ENCODE measurements at places on chromosomes 6 and 20. TPM values are rescaled to one million over a fixed set of nuclear protein-coding genes. Genes with fewer than 3 reads are reported as not detected.

Gene ZFP57
- not detected for total RNA-seq

Gene TREM1
- 0.52 TPM for total RNA-seq

DNA sequence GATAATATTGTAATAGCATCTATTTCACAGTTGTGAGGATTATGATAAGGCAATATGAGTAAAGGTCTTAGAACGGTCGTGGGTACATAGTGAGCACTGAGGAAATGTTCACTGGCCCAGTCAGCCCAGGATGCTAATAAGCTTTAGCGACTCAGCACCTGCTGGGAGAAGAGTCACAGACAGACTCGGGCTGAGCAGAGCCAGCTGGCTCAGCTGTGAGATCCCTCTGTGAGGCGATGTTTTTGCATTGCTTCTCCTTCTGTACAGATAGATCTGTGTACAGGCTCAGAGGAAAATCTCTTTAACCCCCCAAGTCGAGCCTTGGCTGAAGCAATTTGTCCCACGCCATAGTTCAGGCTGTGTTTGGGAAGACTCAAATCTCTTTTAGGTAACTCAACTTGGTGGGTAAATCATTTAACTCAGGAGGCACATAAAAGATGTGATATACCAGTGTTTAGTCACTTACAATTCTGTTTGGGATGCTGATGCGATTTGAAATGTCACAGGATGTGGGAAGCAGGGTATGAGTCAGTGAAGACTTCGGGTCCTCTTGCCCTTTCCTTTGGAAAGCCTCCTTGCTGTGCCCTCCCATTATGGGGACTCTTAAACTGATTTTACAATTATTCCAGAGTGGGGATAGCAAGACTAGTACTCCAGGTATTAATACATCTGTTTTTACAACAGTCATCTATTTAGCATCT, 53.1 kb downstream of the PHACTR1 start:
- peak; percentile 71 for DNase-seq

DNA sequence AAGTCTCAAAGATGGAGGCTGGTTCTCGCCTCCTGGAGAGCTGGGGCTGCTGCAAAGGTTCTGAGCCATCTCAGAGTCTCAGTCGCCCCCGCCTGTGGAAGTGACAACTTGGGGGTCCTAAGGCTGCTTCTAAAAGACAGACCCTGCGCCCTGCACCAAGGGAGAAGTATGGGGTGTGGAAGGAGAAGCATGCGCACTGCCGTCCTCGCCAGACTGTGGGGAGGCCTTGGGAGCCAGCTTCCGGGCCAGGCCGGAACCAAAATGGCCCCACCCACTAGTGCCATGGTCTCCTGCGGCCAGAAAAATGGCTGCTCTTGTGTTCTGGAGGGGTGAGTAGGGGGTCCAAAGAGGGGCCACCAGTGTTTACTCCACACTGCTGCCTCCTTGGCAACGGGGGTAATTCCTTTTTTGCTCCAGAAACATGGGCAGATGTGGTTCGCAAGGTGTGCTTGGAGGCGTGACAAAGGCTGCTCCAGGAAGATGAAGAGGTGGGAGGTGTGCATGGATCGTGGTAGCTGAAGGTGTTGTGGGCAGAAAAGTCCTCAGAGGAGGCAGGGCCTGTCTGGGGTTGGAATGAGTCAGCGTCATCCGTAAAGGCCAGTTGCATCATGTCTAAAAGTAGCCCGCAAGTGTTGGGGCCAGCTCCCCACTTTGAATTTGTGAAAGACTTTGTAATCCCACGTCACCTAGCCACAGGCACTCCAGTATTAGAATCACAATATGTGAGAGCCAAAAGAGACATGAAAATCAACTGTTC, 329.8 kb upstream of the SOX4 start:
- no peak for DNase-seq

Gene PLA2G7
- total RNA-seq = not detected

DNA sequence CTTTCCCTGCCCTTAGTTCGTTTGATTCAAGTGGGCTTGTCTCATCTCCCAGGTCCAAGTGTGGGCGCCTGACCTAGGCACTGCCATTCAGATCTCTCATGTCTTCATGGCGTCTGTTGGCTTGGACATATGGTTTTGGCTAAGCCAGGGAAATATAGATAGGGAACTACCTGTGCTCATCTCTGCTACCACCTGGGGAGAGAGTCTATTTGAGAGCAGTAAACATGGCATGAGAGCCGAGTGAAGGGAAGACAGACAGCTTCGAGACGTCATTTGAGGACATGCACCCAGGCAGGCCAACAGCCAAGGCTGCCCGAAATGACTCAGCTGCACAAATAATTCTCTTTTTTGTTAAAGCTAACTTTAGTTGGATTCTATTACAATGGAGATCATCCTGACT, 370.7 kb upstream of the AGPAT4 start:
- DNase-seq = no peak

DNA sequence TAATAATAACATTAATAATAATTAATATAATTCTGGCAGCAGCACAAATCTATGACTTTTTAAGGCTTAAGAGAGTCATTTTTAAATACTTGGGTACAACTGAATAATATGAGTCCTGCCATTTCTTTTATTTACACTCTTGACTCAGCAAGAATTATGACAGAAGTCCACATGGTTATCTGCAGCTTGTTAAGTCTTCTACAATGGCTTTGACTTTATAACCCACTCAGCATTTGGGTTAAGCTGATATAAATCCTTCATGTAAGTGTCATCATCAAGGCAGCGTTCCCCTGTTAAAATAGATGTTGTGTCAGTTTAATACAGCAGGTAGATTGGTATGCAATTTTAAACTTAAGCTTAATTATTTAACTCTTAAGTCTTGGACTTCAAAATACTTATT, 131.7 kb downstream of the ARHGAP18 start:
- no peak for DNase-seq

GRCh38 chr6:53813096-53813495, 18.3 kb downstream of the LRRC1 start:
- DNase-seq = peak; percentile 49

Gene PTPRT
- not detected for total RNA-seq

GRCh38 chr20:49724408-49725223, 10.9 kb upstream of the B4GALT5 start:
- peak; percentile 29 for DNase-seq

GRCh38 chr6:98764373-98764911, 69.9 kb upstream of the POU3F2 start:
- DNase-seq = peak; percentile 11

- peak; percentile 91 for DNase-seq
Observed at GRCh38 chr6:56528412-56528841, 114.3 kb downstream of the DST start.

DNA sequence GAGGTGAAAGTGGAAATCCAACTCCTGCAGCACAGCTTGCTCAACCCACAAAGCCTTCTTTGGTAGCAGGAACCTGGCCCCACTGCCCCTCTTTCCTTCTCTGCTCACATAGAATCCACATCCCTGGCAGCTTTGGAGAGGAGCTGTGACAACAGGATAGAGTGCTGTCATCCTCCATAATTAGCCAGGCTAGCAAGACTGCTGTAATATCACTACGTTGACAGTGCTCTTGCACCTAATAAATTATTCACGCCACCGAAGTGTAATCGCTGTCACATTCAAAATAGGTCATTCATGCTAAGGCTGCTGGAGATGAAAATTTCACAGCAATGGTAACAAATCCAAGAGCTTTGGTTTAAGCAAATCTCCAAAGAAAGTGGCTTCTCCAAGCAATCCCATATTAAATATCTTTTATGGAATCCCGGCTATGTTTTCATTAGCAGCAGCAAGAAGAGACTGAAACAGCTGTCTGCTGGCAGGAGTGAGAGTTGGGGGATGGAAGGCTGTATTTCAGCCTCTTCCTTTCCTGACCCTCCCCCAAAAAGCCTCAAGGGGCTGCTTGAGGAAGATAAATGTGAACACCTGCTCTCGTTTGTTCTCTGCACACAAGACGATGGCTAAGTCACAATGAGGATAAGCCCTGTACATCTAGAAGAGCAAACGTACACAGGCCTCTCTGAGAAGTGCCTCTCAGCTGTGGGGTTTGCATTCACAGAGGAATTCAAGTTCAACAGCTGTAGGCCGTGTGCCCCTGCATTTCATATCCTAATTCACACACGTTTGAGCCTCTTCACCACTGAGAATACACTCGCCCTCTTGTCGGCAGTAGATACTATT, 16.5 kb downstream of the RIPOR2 start:
- peak; percentile 96 for DNase-seq

DNA sequence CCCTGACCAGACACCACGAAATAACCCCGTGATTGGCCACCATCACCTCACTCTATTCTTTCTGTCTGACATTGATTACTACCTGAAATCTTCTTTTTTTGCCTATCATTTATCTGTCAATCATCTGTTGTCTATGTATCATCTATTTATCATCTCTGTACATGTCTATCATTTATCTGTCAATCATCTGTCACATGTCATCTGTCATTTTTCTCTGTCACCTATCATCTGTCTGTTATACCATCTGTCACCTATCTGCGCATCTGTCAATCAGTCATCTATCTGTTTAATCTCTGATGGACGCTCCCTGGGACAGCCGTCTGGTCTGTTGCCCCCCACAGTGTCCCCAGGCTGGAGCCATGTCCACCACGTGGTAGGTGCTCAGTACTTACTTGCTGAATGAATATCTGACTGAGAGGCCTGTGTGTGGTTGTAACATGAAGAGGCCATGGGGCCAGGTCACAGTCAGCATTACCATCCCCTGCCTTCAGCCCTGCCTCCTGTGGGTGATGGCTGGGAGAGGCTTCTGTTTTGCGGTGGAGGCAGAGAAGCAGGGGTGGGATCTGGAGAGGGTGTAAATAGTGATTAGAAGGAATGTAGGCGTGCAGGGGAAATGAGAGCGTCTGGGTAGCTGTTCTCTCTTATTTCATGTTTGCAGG, 302.7 kb downstream of the QKI start:
- no peak for DNase-seq

DNA sequence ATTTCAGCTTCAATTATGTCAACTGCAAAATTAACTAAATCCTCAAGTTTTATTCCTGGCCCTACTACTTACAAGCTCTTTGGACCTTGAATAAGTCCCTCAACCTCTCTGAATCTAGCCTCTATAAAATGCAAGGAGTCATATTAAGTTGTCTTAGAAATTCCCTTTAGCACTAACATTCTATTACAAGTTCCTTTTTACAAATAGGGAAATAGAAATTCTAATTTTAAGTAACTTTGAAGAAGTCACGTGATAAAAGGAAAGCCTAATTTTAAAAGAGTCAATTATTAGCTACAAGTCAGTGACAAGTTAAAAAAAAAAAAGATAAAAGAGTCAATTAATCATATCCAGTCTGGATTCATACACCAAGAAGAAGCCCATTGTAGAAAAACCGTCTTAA, 24.6 kb upstream of the GTF3C6 start:
- no peak for DNase-seq

DNA sequence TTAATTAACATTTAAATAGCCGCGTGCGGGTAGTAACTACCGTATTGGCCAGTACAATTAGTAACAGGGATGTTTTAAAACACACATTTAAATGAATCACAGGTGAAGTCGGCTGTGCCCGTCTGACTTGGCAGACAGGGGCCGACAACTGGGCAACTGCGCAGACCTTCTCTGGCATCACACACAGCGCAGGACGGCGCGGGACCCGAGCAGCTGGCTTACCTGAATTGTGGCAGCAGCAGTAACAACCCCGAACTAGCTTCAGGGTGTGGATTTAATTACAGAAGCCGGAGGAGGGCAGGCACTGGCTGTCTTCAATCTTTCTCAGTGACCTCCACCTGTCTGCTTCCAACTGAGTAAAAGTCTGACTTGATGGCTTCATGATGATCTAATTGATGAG, 91.7 kb downstream of the DACT2 start:
- DNase-seq = no peak

GRCh38 chr20:48194583-48194982, 409.3 kb upstream of the SULF2 start:
- DNase-seq = no peak

Gene MGME1
- 29.3 TPM for total RNA-seq

DNA sequence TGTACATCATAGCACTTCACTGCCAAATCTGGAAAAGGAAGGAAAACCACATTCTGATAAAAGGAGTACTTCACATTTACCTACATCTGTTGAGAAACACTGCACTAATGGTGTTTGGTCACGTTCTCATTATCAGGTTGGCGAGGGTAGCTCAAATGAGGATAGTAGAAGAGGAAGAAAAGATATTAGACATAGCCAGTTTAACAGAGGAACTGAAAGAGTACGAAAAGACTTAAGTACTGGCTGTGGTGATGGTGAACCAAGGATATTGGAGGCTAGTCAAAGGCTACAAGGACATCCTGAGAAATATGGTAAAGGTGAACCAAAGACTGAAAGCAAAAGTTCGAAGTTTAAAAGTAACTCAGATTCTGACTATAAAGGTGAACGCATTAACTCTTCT, 32.0 kb upstream of the GJA10 start:
- DNase-seq = no peak

Gene ZKSCAN8
- 12.6 TPM for total RNA-seq

Gene C6orf52
- not detected for total RNA-seq

- DNase-seq = peak; percentile 42
Observed at GRCh38 chr6:114096561-114097172, 125.7 kb upstream of the HDAC2 start.
